DMS153 (cell line): ENCODE measurements at places on chromosomes 12 and 14.
A peak's percentile ranks its signal among the peaks of the same experiment; 100 is the strongest.

DNA sequence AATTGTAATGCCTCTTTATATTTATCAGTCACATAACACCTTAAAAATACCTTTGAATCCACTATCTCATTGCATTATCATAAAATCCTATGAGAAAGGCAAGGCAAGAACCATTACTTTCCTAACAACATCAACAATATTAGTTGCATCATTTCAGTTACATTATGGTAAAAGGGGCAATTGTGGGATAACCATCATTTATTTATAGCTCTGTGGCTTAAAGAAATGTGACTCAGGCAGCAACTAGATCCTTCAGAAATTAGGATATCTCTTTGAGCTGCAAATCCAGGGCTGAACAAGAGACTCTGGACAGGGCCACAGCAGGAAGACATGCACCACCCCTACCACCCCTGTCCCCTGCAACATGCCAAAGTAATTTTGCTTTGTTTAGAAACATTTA lies 36.4 kb downstream of the EPS8 start:
- DNase-seq, result no peak

DNA sequence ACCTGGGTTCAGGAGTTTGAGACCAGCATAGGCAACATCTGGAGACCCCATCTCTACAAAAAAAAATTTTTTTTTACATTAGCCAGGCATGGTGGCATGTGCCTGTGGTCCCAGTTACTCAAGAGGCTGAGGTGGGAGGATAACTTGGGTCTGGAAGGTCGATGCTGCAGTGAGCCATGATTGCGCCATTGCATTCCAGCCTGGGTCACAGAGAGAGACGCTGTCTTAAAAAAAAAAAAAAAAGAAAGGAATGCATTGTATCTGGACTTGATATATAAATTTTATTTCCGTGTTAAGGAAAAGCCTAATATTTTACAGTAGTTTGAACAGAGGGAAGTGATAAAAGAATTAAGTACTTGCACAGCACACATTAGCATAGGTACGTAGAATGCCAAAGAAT lies 97.2 kb downstream of the ZC3H14 start:
- no peak for DNase-seq

DNA sequence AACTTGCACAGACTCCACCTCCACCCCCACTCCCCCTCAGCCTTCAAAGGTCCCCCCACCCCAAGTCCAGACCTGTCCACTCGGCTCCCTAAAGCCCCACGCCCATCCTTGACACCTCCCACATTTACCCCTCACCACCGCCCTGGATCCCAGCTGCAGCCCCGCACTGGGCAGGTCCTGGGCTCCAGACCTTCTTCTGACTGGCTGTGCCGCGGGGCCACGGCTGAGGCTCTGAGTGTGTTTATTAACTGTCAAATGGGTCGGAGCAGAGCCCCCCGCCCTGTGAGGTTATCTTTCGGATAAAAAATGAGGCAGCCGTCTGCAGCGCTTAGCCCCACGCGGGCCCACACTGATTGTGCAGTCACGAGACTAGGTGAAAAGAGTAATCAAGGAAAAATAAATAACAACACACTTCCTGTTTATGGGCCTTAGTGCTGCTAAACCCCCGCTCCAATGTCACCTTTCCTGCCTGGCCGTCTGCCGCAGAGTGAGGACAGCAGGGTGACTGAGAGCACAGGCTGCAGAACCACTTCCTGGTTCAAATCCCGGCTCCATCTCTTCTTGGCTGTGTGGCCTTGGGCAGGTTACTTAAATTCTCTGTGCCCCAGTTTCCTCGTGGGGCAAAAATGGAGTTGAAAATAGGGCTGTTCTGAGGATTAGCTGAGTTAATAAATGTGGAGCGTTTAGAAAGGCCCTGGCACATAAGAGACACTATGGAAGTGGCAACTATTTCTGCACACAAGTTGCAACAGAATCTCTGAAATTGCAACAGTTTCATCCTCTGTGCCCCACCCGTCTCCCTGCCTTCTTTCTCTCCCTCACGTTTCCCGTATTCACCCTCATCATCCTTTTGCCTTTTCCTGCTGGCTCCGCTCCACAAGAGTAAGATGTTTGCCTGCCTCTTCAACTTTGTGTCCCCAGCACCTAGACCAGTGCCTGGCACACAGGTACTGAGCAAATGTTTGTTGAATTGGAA lies 9.4 kb downstream of the SETD1B start:
- peak; percentile 51 for DNase-seq

DNA sequence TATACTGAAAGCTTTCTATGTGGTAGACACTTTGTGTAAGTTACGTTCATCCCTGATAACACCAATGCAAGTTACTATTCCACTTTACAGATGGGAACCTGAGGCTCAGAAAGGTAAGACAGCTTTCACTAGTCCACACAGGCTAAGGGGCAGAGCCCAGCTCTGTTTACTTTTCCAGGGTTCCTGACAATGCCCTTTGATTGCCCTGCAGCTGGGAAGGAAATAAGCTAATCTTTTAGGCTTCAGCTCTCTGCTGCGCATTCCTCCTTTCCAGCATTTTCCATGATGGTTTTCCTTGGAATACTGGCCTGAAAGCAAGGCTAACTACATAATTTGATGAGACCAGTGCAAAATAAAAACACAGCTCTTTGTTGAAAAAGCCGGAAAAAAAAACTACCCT lies 185.7 kb upstream of the BTG1 start:
- DNase-seq, result peak; percentile 18

GRCh38 chr14:67853715-67854114 lies 34.1 kb downstream of the RAD51B start:
- no peak for DNase-seq

- DNase-seq, result peak; percentile 60
Observed at GRCh38 chr14:30551460-30551859, 7.5 kb upstream of the G2E3 start.

DNA sequence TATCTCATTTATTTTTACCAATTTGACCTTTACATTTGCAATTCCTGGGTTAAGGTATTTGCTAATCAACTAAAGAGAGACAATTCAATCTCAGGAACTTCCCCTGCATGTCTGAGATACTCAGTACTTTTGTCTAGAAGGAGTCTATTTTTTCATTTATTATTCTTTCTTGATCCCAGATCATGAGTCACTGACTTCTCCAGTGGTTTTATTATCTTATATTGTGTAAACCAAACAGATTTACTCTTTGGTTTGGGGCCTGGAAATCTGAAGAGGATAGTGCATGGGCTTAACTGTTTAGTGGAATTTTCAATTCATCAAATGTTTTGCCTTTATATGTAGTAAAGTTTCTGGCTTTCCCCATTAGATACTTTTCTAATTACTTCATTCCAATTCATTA lies 185.4 kb downstream of the ALG10B start:
- DNase-seq, result no peak

DNA sequence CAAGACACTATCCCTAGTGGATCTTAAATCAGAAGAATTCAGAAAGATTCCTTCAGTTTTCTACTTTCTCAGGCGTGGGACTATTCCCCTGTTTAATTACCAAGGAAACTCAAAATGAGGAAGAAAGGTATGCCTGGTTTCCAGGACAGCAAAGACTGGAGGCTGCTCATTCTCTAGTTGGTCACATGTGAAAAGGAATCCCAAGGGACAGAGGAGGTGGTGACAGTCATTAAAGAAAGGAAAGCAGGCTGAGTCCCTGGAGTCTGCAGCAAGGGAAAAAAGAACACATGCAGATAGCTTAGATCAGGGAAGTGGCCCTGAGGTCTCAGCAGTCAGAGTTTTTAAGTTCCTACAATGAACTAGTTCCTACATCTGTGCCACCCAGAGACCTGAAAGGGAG lies 165.4 kb upstream of the CCDC198 start:
- no peak for DNase-seq

- DNase-seq, result no peak
Observed at GRCh38 chr12:53766881-53767280, 15.1 kb upstream of the CISTR start.

DNA sequence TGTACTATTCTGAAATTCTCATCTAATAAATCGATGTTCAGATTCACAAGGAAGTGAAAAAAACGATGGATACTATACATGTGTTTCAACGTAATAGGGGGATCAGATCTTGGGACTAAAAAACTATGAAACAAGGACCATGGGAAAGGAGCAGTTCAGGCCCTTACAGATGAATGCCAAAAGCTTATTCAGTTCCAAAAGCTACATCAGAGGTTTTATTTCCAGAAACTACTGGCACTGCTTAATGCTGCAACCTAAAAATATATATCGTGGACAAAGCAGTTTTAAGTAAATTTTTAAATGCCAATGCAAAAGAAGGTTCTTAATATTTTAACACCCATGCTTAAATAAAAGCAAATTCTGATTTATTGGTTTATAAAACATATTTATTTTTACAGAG lies 38.5 kb downstream of the LRIG3 start:
- DNase-seq, result no peak

DNA sequence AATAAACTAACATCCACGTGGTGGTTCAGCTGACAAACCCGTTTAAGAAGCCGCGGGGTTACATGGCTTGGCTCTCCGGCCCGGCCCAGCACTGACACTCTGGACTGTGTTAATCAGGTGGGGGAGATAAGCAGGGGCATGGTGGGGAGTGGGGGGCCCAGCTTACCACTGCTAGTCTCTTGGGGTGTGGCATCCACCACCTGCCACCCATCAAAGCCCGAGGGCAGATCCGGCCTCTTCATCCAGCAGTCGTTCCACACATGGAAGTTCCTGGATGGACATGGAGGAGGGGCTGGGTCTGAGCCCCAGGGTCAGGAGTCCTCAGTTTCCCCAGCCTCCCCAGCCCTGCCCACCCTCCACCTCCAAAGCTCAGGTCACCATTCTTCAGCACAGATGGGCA lies 4.9 kb downstream of the TGM1 start:
- DNase-seq, result no peak

DNA sequence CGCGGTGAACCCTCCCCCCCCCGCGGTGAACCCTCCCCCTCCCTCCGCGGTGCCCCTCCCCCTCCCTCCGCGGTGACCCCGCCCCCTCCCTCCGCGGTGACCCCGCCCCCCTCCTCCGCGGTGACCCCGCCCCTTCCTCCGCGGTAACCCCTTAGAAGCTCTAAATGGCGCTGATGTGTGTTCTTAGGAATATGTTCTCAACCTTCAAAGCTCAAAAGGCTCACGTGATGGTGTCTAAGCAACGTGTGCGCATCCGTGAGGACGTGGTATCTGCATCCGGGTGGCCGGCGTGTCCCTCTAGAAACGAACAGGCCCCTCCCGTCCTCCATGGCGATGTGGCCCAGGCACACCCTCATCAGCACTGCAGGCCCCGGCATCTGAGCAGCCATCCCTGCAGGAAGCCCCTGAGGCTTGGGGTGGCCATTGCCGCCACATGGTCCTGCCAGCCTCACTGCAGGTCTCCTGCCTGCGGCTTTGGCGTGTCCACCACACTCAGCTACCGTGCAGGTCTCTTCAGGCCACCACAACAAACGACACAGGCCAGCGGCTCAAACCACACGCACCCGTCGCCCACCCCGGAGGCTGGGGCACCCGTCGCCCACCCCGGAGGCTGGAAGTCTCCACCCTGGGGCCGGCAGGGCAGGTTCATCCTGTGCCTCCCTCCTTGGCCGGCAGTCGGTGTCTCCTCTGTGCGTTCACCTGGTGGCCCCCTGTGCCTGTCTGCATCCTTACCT lies 14.5 kb upstream of the FBRSL1 start:
- DNase-seq, result peak; percentile 58

DNA sequence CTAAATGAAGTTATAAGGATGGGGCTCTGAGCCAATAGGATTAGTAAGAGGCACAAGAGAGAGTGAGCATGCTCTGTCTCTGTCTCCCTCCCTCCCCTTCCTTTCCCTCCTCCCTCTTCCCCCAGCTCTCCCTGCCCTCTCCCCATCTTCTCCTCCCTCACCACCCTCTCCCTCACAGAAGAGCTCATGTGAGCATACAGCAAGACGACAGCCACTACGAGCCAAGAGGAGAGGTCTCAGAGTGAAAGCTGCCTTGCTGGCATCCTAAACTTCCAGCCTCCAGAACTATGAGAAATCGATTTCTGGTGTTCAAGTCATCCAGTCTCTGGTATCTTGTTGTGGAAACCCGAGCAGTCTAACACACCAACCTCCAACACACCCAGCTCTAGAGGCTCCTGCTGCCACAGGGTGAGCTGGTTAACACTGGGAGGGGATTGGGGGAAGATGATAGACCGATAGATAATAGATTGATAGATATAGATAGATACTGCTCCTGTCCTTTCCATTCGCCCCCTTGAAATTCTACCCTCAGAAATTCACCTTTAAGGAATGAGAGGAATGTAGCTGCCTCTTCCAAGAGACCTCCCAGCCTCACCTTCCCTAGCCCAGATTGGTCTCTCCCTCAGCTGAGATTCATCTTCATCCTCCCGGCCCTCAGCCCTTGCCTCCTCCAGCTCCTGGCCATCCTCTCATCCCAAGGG lies 25.8 kb upstream of the ACTN1 start:
- DNase-seq, result no peak

DNA sequence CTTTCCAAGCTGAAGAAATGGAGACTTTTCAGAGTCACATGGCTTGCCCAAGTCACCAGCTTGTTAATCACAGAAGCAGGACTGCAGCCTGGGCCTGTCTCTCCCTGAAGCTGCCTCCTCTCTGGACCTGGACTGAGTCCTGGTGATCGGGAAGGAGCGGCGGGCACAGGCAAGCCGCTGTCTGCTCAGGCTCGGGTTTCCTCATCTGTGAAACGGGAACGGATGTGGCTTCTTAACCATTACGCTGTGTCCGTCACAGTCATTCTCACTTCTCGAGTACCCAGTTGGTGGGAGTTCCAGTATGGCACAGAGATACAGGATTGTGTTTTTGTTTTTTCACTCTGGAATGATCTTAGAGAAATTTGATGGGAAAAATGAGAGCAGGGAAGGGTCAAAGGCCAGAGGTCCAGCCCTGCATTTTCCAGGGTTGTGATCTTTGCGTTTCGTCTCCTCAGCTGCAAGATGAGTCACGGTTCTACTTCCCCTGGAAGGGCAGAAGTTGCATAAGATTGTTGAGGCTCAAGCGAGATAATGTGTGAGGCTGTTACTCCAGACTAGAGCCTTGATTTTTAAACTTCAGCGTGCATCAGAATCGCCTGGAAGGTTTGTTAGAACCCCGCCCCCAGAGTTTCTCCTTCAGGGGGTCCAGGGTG lies 7.6 kb upstream of the LRTM2 start:
- no peak for DNase-seq

- no peak for DNase-seq
Observed at GRCh38 chr14:61513986-61514830, 181.1 kb upstream of the HIF1A start.

- DNase-seq, result peak; percentile 26
Observed at GRCh38 chr12:10130042-10130441, at the start of gene CLEC7A. TSS of gene CLEC7A (minus strand) at chr12:10130199. CDS start at chr12:10130082, 117 bp downstream.

DNA sequence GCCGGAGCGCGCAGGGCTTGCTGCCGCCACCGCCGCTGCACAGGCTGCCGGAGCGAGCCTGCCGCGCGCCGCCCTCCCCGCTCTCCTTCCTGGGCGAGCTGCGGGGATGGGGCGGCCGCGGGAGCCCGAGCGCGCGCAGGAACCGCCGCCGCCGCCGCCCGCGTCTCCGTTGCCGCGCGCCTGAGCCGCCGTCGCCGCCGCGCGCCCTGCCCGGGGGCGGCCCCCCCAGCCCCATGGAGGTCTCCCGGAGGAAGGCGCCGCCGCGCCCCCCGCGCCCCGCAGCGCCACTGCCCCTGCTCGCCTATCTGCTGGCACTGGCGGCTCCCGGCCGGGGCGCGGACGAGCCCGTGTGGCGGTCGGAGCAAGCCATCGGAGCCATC lies 352 bp downstream of the PLXNC1 start:
- DNase-seq, result no peak
